SK-N-SH treated with all-trans-retinoic acid at 6 μM for 48 hours (cell line): ENCODE measurements at places on chromosomes 2 and 18.

- ATAC-seq: no peak
Measured at GRCh38 chr2:28713577-28714298, 37.9 kb upstream of the PPP1CB start.

DNA sequence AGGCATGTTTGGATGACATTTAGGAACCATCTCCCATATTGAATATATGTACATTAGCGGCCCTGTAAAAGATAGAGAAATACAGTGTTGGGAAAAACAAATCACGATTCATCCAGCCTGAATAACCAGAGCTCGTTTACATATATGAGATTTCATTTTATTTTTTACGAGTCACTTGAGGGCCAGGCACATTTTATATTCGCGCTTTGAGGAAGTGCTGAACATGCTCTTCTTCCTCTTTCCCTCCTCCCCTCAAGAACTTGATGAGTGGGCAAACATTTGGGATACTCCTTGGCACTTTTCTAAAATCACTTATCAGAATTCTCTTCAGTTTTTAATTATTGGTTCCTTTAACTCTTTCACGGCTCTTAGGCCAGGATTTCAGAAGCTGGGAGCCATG, 268.0 kb upstream of the TANK start:
- ATAC-seq: no peak

DNA sequence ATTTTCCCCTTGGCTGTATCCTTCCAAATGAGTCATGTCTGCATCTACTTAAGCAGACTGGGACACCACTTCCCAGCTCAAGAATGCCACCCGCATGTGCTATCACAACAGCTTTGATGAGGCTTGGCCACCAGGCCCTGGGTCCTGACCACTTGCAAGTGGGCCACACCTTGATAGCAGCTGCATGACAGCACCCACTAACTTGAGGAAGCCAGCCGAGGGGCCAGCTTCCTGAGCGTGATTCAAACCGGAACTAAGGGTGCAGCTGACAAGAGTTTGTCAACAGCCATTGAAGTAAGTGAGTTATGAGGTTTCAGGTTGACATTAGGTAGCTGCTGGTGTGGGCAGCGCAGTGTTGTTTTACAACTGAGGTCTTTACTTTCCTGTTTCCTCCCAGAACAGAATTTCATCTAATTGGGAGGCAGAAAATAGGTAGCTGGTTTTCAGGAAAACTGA, 54.4 kb downstream of the EPHA4 start:
- no peak for ATAC-seq

GRCh38 chr2:24452502-24452885, 38.6 kb upstream of the NCOA1 start:
- no peak for ATAC-seq

- no peak for ATAC-seq
Measured at GRCh38 chr2:11923935-11924334, 177.5 kb downstream of the LPIN1 start.

GRCh38 chr2:100250645-100251044, 71.7 kb downstream of the LONRF2 start:
- ATAC-seq: no peak

DNA sequence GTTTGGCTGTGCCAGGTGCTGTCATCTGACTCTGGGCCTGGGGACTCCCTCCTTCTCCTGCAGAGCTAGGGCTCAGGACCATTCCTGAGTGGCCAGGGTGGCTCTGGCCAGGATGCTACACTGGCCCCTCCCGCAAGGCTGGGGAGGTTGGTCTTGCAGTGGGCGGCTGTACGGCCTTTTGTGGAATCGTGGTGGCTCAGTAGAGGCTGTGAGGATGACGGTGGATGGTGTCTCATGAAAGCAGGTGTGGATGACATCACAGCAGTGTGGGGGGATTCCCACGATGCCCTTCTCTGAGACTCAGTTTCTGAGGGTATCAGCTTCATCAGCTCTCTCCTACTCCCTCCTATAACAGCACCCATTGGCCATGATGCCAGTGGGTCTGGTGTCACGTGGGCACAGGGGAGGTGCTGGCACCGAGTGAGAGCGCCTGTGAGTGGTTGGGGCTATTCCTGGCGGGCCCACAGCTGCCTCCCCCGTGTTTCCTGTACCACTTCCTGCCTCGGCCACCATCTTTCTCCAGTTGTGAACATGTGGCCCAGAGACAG, 144.2 kb upstream of the HDAC4 start:
- no peak for ATAC-seq

- peak; percentile 84 for ATAC-seq
Measured at GRCh38 chr18:62131301-62131909, 55.5 kb downstream of the PIGN start.

DNA sequence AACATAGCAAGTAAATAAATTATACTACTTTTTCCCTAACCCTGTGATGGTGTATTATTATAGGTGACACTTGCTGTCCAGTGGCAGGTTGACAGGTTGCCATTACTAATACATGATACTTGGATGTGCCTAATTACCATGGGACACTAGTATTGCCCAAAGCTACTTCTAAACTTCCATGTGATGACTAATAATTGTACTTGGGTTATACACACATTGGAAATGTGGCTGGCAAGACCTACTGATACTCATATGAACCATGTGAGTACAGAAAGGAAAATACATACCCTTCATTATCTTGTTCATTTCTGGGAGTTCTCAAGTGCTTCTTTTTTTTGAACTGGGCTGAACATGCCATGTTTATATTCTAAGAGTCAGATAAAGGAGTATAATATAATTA, 156.4 kb downstream of the IKZF2 start:
- no peak for ATAC-seq

GRCh38 chr18:55402731-55403405, 185.1 kb downstream of the TCF4 start:
- ATAC-seq: no peak

- ATAC-seq: no peak
Measured at GRCh38 chr2:45723857-45724256, 72.4 kb downstream of the PRKCE start.

- ATAC-seq: no peak
Measured at GRCh38 chr18:58400331-58400870, 228.5 kb downstream of the ALPK2 start.

- ATAC-seq: no peak
Measured at GRCh38 chr2:241195506-241196130, 7.1 kb downstream of the ANO7 start.
